T follicular helper cell (primary cell): ENCODE measurements at places on chromosomes 13 and 19.

DNA sequence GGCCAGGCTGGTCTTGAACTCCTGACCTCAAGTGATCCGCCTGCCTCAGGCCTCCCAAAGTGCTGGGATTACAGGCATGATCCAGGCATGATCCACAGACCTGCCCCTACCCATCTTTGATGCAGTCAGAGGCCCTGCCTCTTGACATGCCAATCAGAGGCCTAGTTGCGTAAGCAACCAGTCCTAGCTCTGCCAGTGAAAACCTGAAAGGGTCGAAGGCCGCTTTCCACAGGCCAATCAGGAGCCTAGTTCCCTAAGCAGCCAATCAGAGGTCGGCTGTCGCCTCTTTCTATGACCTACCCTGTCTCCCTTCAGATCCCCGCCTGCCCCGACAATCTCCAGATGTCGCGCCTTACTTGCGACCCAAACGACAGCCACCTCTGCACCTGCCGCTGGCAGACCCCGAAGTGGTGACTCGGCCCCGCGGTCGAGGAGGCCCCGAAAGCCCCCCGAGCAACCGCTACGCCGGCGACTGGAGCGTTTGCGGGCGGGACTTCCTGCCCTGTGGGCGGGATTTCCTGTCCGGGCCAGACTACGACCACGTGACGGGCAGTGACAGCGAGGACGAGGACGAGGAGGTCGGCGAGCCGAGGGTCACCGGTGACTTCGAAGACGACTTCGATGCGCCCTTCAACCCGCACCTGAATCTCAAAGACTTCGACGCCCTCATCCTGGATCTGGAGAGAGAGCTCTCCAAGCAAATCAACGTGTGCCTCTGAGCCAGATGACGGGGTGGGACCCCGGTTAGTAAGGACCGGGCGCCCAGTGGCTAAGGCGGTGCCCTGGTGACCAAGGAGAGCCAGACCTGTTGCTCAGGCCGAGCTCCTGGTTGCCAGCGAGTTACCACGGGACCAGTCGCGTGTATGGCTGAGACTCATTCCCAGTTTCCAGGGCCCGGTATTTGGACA is 6.3 kb downstream of the SYDE1 start:
- DNase-seq: no peak

- no peak for DNase-seq
These were observed 116.2 kb downstream of the TBC1D4 start for GRCh38 chr13:75365724-75366173.

DNA sequence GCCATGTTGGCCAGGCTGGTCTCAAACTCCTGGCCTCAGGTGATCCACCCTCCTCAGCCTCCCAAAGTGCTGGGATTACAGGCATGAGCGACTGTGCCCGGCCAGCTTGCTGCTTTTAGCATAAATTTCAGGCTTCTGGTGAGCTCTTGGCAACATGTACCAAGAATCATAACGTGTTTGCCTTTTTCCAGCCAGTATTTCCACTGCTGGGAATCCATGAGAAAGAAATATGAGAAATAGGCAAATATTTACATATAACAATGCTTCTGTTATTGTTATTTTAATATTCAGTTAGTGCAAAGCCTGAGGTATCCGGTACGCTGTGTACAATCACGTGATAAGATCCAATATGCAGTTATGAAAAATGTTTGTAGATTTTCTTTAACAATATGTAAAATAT is 29.2 kb upstream of the CERS4 start:
- DNase-seq: no peak

DNA sequence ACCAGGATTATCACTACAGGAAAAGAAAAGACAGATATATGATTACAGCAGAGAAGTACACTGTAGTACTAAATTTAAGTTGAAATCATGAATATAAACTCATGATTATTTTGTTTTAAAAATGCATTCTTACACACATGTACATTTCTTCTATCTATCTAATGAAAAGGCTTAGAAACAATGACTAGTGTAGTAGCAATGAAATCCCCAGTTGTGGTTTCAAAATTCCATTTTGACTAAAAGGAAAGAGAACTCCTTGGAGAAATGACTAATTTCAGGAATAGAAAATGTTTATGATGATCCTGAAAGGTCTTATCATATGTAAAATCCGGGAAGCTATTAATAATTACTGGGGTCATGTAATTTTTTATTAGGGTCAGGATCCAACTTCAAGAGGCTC is 195.0 kb upstream of the STARD13 start:
- no peak for DNase-seq

DNA sequence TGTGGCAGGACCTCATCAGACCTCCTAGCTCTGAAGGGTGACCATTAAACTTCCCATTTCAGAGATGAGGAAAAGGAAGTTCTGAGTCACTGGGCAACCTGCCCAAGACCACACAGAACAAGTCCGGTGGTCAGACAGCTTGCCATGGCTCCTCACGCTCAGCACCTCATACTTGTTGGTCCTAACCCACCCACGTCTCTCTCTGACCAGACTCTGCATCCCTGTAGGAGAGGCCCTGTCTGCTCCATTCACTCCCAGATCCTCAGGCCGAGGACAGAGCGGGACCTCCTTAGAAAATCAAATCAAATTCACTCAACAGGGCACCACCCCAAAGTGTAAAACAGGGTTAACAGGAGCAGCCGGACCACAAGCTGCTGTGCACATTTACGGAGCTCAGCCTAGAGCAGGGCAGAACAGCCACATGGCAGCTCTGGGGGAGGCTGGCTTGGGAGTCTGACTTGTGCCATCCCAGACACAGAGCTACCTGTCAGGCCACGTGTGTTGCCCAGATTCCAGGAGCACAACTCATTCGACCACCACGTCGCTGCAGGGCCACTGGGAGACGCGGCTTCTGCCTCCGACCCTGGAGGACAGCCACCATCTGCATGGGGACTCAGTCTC is 1.7 kb downstream of the MIER2 start:
- no peak for DNase-seq

DNA sequence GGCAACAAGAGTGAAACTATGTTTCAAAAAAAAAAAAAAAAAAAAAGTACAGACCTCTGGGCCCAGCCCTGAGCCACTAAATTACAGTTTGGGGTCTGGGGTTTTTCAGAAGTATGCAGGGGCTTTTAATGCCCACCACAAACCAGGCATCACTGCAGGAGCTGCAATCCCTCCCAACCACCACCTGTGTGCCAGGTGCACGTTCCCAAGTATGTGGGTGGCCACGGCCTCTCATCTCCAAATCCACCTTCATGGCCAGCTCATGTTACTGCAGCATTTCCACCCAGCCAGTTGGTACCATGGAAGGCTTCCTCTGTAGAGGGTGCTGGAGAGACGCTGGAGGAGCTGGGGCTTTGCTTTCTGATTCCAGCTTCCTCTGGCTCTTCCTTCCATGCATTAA is 26.5 kb downstream of the CEP89 start:
- no peak for DNase-seq

DNA sequence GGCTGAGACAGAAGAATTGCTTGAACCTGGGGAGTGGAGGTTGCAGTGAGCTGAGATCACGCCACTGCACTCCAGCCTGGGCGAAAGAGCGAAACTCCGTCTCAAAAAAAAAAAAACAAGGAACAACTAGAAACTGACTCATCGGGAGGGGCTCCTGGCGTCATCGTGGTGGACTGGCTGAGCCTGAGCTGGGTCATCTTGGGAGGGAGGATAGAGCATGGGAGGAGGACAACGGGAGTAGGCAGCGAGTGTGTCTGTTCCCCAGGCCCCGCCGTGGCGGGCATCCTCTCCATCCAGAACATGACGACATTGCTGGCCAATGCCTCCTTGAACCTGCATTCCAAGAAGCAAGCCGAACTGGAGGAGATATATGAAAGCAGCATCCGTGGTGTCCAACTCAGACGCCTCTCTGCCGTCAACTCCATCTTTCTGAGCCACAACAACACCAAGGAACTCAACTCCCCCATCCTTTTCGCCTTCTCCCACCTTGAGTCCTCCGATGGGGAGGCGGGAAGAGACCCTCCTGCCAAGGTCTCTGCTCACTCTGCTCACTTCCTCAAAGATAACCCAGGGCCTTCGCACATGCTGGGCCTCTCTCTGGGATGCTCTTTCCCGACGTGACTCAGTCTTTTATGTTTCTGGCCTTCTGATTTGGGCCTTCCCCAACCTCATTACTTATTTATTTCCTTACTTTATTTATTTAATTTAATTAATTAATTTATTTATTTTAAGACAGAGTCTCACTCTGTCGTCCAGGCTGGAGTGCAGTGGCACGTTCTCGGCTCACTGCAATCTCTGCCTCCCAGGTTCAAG is 16.6 kb downstream of the DDX39A start:
- DNase-seq: no peak

DNA sequence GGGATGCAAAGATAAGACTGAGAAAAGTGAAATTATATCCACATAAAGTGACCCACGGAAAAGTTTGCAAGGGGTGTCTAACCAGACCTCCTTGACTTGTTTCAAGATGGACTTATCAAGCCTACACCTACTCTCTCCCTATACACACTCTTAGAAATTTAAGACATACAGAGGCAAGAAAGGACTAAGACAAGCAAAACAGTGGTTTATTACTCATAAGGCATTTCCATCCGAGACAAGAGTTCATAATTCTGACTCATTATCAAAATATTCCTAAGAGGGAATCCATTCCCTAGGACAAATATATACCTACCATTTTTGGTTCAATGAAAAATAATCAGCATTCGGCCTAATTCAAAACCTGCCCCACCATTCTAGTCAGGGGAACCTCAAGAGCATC is 232.6 kb upstream of the GPC6 start:
- no peak for DNase-seq

GRCh38 chr13:90717451-90717936 is 630.0 kb upstream of the MIR17HG start:
- no peak for DNase-seq

GRCh38 chr19:47157431-47158321 is 27.0 kb downstream of the SAE1 start:
- DNase-seq: peak; percentile 17

DNA sequence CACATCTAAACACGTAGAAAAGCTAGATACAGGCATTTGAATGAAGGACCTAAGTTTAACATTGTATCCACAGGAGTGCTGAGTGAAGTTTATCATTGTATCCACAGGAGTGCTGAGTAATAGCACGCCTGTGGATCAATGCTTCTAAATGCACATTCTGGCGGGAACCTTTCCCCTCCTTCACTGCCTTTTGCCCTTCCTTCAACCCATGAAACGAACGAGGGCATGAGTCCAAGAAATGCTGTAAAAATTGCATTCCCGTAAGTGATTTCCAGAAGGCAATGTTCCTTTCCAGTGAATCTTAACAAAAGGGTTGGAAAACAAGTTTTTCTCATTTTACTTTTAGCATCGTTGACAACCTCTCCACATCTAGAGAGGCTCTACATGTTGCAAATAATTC is 88.1 kb downstream of the ZDHHC20 start:
- DNase-seq: no peak

DNA sequence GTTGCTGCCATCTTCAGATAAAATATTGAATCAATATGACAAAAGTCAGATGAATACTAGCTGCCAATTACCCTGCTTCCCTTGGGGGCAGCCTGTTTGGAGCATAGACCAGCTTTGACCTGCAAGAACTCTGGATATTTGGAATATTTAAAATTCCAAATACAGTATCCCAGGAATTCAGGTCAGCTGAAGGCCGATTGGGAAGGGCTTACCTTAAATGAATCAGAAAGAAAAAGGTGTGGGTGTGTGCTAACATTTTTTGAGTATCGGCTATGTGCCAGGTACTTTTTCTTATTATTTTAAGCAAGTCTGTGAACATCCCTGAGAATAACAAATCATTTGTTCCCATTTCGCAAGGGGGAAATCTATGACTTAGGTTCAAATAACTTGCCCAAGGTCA is 1.8 kb upstream of the RUBCNL start:
- no peak for DNase-seq

GRCh38 chr13:90413548-90413947 is 933.9 kb upstream of the MIR17HG start:
- no peak for DNase-seq

DNA sequence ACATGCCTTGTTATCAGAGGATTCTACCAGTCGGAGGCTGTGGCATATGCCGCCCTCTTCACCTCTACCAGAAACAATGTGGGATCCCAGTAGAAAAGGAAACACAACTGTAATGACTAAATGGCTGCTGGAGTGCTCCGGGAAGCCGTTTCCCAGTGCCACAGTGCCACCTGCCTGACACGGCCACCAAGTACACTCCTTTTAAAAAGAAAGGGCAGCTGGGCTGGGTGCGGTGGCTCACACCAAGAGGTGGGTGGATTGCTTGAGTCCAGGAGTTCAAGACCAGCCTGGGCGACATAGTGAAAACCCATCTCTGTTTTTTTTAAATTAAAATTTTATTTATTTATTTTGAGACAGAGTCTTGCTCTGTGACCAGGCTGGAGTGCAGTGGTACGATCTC is 67.3 kb downstream of the TRPM4 start:
- DNase-seq: no peak
